ENCODE measurements at places on chromosomes 12 and 14.

GRCh38 chr14:68283378-68284123 is 464.0 kb downstream of the RAD51B start:
- peak; percentile 9 for DNase-seq

- DNase-seq = no peak
These were observed 90.7 kb downstream of the SINHCAF start for GRCh38 chr12:31234955-31235867.

- DNase-seq = no peak
These were observed 72.0 kb downstream of the NUMB start for GRCh38 chr14:73386342-73386741.

GRCh38 chr12:10305411-10305810 is 2.3 kb upstream of the KLRD1 start:
- no peak for DNase-seq

- DNase-seq = no peak
These were observed 406.1 kb upstream of the PDE3A start for GRCh38 chr12:19962192-19962591.

DNA sequence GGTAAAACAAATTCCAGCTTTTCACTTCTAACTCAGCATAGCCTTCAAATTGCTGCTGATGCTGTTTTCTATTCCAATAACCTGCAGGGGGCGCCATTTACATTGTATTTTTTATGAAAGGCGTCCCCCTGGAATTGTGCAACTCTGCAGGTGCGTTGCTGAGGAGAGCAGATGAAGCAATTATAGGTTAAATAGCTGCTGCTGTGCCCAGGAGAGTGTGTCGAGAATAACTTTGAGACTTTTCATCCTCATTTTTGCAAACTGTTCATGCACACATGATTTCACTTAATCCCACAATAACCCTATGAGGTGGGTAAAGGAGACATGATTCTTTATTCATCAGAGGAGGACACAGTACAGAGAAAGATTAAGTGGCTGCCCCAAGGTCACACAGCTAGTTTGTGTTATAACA is 75.7 kb downstream of the MYRFL start:
- DNase-seq = peak; percentile 46

Measured in effector CD8-positive, alpha-beta T cell (primary cell).